ENCODE measurements at places on chromosomes 5 and 9.

GRCh38 chr5:160769301-160769700 is 82.7 kb downstream of the ATP10B start:
- no peak for DNase-seq

DNA sequence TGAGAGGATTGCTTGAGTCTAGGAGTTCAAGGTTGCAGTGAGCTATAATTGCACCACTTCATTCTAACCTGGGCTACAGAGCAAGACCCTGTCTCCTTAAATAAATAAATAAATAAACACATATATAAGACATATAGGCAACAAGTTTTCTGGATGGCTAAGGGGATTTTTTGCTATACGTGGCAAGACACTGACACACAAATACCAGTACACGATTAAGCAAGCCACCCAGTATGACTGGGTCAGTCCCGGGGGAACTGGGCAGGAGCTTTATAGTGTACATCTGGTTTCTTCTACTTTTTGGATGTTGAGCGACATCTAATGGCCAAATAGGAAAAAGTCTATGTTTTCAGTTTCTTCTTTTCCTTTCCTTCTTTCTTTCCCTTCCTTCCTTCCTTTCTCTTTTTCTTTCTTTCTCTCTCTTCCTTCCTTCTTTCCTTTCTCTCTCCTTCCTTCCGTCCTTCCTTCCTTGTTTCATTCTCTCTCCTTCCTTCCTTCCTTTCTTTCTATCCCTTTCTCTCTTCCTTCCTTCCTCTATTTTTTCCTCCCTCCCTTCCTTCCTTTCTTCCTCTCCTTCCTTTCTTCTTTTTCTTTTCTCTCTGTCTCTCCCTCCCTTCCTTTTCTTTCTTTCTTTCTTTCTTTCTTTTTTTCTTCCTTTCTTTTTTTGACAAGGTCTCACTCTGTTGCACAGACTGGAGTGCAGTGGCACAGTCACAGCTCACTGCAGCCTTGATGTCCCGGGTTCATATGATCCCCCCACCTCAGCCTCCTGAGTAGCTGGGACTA is 47.0 kb upstream of the PLIN2 start:
- DNase-seq: peak; percentile 95

- DNase-seq: peak; percentile 56
These were observed 56.1 kb downstream of the PTCH1 start for GRCh38 chr9:95460518-95461164.

DNA sequence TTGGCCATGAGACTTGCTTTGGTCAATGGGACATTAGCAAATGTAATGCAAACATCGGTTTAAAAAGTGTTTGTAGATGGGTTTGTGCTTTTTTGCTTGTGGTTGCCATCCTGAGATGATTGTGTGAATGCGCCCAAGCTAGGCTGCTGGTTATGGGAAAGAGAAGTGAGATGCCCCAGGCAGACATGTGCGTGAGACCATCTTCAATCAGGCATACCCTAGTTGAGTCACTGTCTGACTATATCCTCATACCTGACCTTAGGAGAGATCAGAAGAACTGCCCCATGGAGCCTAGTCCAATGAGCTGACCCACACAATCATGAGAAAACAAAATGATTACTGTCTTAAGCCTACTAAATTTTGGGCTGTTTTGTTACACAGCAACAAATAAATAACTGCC is 36.8 kb upstream of the ZNF608 start:
- no peak for DNase-seq

- DNase-seq: no peak
These were observed 6.2 kb upstream of the SHB start for GRCh38 chr9:38075272-38075671.

DNA sequence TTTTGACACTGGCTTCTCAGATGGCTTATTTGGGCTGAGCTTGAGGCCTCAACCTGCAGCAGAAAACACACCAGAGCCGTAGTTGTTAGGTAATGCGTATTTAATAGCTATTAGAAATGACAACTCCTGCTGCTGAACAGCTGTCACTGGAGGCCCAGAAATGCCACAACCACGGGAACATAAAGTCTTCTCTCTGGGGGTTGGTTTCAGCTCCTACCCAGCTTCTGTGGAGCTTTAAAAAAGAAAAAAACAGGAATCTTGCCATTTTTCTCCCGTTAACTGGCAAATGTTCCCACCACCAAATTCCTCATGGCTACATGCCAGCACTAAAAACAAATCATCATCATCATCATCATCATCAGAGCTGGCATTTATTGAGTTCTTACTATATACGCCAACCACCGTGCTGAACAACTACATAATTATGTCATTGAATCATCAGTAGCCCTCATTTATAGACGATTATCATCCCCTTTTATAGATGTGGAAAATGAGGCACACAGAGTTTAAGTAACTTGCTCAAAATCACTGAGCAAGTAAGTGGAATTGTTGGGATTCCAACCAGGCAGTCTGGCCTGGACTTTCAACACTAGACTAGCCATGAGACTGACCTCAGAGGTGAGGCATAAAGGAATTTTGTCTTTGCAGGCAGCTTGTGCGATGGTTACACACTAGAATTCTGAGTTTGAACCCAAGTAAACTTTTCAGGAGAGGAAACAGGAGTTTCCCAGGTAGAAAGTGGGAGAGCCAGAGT is 185.3 kb upstream of the WWC1 start:
- peak; percentile 87 for DNase-seq

DNA sequence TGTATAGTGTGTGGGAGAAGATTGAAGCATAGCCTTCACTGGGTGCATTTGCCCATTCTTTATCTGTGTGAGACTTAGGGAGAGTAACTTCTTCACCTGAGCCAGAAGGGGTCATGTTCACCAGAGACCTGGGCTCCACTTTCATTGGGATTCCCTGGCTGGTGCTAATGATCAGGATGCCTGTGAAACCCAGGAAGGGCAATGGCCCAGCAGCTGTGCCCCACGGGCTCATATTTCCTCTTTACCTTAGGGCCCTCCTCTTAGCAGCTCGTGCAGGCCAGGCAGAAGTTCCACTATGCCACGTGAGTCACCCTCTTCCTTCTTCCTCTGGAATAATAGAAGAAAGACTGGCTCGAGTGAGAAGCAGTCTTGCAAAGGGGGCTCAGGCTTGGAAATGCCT is 5.0 kb downstream of the PPARGC1B start:
- DNase-seq: no peak

DNA sequence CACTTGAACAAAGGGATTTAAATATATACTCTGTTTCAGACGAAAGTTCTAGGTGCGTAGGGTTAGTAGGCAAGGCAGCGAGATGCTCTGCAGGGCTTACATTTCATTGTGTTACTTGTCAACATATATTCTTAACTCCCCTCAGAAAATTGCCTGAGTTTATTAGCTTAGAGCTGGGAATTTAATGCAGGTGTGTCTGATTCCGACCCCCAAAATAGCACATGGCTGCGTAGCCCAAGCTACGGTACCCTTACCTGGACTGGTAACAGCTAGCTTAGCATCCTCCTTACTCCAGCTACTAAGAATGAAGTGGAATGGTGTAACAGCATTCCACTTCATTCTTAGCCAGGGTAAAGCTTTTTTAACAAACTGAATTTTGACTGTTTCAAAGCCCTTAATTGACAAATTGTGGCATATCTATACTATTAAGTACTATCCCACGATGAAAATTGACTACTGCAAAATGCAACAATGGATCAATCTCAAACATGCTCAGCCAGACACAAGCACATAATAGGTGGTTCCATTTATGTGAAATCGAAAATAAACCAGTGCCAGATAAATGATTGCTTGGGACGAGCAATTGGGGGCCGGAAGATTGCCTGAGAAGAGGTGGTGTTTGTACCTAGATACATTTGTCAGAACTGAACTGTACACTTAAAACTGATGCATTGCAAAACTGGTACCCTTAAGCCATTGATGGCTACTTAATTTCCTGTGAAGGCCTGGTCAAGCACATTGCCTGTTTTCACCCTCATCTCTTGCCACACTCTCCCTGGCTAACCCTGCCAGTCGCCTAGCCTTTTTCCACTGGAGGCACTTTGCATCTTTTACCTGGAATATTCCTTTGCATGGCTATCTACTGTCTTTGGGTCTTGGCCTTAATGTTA is 3.0 kb upstream of the FGF18 start:
- no peak for DNase-seq

- no peak for DNase-seq
These were observed 714.9 kb upstream of the MEF2C start for GRCh38 chr5:89597878-89598277.

DNA sequence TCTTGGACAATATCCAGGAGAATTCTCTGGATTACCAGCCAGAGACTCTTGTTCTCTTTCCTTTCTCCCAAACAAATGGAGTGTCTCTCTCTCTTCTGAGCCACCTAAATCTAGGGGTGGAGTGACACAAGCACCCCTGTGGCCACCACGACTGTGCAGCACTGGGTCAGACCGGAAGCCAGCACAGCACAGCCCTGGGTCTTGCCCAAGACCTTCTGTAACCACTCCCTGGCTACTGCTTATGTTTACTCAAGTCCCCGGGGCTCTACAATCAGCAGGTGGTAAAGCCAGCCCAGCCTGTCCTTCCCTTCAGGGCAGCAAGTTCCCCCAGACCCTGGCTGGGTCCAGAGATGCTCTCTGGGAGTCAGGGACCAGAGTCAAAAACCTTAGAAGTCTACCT is 110.0 kb upstream of the TUT7 start:
- DNase-seq: no peak

DNA sequence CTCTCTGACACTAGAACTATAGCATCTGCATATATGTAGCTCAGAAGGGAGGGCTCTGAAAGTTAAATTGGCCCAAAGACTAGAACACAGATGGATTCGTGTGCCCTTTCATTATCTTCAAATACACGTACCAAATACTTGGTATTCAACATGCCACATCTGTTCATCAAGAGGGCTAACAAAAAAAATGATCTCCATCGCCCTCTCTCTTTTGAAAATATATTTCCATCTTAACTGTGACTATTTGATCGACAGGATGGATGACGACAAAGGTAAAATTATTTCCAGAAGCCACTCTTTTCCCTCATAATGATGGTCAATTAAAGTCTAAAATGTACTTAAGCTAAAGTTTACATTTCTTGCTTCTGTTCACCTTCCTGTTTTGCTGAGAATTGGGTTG is 77.0 kb downstream of the SEMA6A start:
- no peak for DNase-seq

GRCh38 chr9:70043689-70044489 is at the start of gene MAMDC2:
MAMDC2 (plus strand) TSS chr9:70043848; CDS start chr9:70044198, 350 bp downstream.
- DNase-seq: peak; percentile 18

DNA sequence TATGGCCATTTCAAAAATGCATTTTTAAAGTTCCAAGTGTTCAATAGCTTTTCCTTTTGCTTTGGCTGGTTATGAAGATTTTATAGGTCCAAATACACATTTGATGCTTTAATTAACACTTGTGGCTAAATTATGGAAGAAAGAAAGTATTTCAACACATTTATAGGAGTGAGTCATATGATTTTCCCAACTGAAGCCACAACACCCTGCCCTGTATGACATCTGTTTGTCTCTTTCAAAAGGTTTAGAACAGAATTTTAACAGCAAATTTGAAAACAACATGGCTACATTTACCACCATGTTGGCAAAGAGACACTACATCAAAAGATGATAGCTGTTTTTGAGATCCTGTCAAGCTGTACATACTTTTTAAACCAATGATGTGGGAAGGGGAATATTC is 99.4 kb downstream of the TMEM174 start:
- DNase-seq: peak; percentile 31

DNA sequence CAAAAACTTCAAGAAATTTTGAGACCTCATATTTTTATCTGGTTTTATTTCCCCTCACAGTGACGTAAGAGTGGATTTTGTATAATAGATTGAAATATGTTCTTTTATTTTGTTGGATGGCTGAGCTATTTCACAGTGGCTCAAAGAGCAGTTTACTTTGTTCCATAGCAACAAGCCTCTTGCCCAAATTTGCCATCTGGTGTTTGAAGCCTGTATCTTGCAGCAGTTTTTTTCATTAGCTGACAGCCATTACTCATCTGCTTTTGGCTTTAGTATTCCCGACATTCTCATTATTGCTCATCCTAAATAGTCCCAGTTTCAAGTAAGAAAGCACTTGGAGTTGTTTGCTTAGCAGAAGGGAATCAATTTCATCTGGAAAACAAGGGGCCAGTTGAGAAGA is 36.3 kb downstream of the GDA start:
- no peak for DNase-seq

- no peak for DNase-seq
These were observed 1.2 kb upstream of the AGXT2 start for GRCh38 chr5:35048910-35049309.

DNA sequence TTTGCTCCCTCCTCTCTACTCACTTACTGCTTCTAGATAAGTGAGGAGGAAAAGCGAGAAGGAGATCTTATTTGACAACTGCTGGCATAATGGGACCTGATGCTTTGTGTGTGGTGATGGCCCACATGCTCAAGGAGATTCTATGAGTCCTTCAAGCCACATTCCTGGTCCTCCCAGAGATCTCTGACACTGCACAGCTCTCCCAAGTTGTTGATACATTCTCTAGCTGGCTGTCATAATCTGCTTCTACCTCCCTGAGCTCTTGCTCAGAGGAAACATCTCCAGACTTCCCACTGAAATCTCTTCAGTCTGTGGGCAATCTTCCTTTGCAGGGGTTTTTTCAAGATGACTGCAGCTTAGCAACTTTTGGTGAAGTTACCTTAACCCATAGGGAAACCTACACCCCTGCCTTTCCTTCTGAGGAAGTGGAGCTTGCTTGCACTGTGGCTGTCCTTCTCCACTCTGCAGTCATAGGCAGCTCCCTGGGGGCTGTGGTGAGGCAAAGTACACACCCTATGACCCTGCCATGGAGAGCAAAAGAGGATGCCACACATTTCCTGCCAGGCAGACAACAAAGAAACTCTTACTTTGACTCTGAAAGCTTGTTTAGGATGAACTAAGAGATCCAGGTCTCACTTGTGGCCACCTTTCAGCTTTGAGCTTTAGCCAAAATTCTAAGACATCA is 163.8 kb downstream of the TMEM38B start:
- DNase-seq: no peak

DNA sequence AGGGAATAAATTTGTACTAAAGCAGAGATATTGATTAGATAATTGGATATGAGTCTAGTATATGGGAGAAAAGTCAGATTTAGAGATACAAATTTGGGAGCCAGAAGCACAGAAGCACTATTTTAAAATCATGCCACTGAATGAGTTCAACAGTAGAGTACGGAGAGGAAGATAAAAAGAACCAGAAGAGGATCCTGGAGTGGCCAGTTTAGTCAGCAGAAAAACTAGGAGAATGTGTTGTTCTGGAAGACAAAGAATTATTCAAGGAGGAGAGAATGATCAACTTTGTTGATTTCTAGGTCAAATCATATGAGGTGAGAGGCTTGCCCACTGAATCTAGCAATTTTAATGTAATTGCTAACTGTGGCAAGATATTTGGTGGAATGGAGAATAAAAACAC is 67.0 kb downstream of the NIPBL start:
- no peak for DNase-seq

DNA sequence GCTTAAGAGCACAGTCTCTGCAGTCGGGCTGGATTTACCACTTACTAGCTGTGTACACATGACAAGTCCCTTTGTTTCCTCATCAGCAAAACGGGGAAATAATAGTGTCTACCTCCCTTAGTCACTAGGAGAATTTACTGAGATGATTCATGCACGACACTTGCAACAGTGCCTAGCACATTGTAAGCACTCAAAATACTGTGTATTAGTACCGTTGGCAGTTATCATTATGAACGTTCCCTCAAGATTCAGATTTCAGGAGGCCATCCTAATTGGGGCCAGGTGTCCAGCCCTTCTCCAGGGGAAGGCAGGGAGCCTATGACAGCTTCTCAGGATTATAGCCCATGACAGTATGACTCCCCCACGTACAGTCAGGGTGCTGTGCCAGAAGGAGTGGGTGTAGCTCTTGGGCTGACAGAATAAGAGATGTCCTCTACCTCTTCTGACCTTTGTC is 164.3 kb downstream of the DOCK2 start:
- DNase-seq: peak; percentile 83

Measured in fibroblast of skin of right quadriceps (primary cell).